B cell (primary cell): ENCODE measurements at places on chromosomes 2 and 18. TPM values are rescaled to one million over a fixed set of nuclear protein-coding genes. Genes with fewer than 3 reads are reported as not detected.

The DYSF gene
- 0.15 and 0.17 TPM in 2 replicates for total RNA-seq

DNA sequence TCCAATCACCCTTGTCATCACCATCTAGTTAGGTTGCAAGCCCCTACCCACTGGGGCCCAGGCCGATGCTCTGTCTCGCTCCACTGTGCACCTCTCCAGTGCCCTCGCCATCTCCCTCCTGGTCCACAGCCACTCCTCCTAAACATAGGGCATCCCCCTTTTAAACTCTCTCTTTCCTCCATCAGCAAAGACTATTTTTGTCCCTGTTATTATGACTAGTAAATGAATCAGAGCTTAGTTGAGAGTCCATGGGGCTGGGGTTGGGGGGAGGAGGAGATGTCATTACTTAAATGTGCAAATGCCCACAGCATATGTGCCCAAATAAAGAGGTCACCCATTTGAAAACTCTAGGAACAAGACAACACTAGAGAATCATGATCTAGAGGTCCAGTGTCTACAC, 167.4 kb downstream of the TRABD2A start:
- no peak for DNase-seq

- peak; percentile 43 for DNase-seq
Measured at GRCh38 chr2:29309090-29310029, 194.1 kb downstream of the CLIP4 start.

- DNase-seq = peak; percentile 11
Measured at GRCh38 chr2:129923265-129924091, 56.0 kb upstream of the RAB6C start.

DNA sequence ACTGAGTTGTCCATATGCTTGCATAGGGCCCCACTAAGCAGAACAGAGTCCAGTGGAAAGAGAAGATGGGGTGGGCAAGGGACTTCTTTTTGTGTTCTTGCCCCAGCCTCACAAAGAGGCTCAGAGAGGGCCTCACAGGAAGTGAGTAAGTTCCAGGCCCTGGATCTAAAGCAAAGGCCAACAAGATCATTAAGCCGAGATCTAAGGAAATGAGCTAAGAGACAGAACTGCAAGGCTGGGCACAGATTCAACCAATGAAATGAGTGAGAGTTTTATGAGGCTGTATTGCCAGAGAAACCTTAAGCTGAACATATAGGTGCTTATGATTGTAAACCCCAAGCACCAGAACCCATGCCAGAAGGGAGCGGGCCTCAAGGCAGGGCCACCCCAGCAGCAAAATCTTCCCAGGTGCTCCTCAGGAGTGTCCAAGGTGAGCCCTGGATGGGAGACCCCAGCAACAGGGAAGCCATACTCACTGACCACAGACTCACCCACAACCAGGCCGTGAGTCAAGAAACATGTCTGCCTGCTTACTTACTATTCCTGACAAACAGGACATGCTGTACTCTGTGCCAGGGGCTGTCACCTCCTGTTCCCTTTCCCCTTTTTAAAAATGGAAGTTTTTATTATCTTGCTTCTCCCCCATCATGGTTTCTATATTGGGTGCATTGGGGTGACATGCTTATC, 40.2 kb downstream of the SLC14A1 start:
- no peak for DNase-seq

GRCh38 chr2:119694470-119694844, 15.5 kb downstream of the TMEM177 start:
- no peak for DNase-seq

DNA sequence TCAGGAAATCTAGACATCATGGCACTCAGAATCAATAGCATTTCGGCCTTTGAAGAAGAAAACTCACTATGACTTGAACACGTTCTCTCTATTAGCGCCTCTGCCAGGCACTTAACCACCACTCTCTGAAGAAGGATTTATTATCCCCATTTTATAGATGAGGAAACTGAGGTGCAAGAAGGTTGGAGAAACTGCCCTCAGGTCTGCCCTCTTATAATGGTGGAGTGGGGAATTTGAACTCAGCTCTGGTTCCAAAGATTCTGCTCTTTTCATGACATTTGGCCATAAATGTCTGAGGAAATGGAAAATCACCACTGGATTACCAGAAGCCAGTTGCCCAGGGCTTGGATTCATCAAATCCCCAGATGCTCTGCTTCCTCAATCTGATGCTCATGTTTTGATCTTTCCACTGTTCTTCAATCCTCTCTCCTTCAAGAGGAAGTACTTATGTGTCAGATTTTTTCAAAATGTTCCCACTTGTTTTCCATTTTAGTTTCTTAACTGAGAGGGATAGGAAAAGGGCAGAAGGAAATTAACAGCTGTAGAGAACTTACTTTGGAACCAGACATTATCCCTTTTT, 68.1 kb downstream of the ANTXR1 start:
- no peak for DNase-seq

DNA sequence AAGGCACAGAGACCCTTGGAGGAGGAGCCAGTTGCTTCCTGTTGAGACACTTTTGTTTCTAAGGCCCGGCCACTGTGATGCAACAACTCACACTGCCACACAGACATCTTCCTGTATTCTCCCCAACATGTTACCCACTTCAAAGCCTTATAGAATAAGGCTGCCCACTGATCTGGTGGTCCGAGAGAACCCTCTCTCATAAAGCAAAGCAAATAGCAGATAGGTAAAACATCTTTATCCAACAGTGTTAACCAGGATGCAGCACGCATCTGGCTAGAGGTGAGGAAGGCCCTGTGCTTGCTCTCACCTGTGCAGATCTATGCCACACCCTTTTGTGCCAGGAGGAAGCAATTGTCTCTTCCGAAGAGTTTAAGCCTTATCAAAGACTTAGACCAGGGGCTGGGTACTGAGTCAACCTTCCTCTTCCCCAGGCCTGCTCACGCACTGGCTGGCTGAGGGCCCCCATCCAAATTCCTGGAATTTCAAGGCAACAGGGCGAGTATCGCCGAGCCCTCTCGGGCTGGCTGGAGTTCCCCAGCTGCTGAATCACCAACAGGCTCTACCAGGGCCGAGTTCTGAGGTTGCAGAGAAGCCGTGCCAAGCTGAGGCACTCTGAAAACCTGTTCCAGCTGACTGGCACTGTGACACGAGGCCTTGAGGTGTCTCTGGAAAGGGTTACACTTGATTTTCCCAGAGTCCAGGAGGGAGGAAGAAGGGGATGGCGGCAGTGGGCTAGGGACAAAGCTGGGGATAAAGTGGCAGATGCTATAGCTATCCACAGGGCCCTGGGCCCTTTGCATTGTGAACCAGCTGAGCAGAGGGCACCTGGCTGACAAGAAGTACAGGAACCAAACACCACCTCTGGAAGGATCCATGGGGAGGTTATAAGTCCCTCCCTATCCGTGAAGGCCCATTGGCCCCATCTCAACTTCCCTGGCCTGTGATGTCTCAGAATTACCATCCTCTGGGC, 29.3 kb downstream of the TGFA start:
- no peak for DNase-seq

GRCh38 chr18:32553174-32553573, 82.5 kb upstream of the GAREM1 start:
- DNase-seq = no peak

DNA sequence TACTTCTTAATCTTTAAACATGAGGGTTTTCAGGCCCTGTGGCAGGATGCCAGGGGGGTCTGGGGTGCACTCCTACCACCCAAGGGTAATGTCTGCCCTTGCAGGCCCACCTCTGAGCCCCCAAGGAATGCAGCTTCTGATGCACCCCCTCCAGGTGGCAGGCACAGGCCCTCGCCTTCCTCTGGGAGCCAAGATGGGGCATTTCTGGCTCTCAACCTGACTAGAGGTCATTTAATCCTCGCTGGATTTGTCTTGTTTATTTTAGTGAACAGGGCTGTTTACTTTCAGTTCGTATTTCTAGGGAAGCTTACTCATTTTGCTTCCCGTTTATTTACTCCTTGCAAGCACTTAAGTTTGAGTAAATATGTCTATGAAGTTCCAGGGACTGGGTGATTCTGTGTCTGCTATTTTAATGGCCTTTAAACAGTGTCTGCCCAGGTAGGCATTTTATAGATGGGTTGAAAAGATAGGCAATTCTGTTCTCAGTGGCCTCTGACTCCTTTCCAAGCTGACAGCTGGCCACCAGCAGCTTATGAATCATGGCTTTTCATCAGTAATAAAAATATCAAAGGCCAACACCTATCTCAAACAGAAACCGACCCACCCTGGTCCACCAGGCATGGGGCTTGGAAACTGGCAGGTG, 11.1 kb upstream of the DNPEP start:
- no peak for DNase-seq

- no peak for DNase-seq
Measured at GRCh38 chr18:34529358-34530335, 180.5 kb upstream of the DTNA start.
